ENCODE measurements at places on chromosomes 16 and 17.

DNA sequence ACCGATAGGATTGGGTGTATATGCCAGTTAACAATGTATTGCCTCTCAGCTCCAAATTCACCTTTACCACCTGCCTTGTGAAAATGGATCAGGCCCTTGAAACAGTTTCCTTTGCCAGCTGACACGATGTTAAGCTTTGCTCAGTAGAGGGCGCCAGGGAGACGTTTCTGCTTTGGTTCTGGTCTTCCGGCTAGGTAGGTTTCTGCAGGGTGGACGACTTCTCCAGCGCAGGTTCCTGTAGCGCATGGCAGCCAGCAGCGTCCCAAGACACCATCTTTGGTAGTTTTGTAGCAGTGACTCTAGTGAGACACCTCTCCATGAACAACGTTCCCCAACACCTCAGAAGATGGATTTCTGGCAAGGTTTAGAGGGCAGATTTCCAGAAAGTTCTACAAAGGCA is 24.0 kb downstream of the SYCE1L start:
- DNase-seq, result no peak

- DNase-seq, result no peak
These were observed 508.9 kb downstream of the WWOX start for GRCh38 chr16:78608305-78608776.

- DNase-seq, result no peak
These were observed 3.9 kb downstream of the TIMM22 start for GRCh38 chr17:1000597-1001461.

- no peak for DNase-seq
These were observed 206.2 kb downstream of the AXIN2 start for GRCh38 chr17:65355246-65355645.

All from activated naive CD4-positive, alpha-beta T cell (primary cell).